Cerebellar nuclear complex (tissue), 1 donor: ENCODE measurements at places on chromosomes 1 and 21.

- DNase-seq: no peak
Observed at GRCh38 chr1:47935163-47935562, 62.0 kb downstream of the TRABD2B start.

GRCh38 chr1:89221341-89221740 is 22.6 kb upstream of the GBP4 start:
- no peak for DNase-seq

- no peak for DNase-seq
Observed at GRCh38 chr1:111281411-111281810, 9.2 kb upstream of the CHIA start.

DNA sequence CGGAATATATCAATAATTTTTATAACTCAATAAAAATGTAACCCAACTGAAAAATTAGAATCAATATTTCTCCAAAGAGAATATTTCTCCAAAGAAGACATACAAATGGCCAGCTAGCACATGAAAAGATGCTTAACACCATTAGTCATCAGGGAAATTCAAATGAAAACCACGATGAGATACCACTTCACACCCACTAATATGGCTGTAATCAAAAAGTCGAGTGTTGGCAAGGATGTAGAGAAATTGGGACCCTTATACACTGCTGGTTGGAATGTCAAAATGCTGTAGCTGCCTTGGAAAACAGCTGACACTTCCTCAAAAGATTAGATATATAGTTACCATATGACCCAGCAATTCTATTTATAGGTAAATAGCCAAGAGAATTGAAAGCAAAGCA is 133.0 kb downstream of the GPR52 start:
- no peak for DNase-seq
